ENCODE measurements at places on chromosomes 1 and 21.

DNA sequence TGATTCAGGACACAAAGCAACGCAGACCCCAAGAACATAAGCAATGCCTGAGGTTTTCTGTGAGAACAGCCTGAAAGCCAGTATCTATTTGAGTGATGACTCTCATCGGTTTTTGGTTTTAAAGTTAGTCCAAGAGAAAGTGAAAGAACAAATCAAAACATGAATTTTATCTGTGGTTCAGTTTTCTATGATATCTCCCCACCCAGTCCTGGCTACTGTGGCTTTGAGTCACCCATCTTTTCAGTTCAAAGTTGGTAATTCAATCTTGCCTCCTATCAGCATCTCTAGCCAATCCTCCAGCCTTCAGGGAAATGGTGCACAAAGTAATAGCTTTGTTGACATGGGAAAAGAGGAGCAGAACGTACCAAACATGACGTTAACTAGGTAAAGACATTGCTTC is 40.5 kb upstream of the KRTAP19-8 start:
- DNase-seq = no peak

- no peak for DNase-seq
Observed at GRCh38 chr1:36083219-36083618, 675 bp upstream of the TEKT2 start.

- DNase-seq = no peak
Observed at GRCh38 chr1:22284906-22285548, 142.1 kb upstream of the WNT4 start.

DNA sequence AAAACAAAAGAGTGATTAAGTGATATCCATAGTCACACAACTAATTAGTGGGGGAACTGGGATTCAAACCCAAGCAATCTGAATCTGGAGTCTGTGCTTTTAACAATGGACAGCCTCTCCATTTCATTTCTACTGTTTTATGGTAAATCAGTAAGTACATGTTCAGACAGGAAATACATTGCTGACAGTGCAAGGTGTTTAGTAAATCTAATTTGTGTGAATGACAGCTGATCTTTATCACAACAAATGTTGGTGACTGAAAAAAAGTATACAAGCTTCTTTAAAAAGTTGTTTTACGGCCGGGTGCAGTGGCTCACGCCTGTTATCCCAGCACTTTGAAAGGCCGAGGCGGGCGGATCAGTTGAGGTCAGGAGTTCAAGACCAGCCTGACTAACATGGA is 20.6 kb downstream of the DONSON start:
- DNase-seq = no peak

GRCh38 chr1:29513357-29513756 is 277.0 kb downstream of the PTPRU start:
- no peak for DNase-seq

GRCh38 chr1:61260171-61260570 is 177.8 kb downstream of the NFIA start:
- DNase-seq = no peak

DNA sequence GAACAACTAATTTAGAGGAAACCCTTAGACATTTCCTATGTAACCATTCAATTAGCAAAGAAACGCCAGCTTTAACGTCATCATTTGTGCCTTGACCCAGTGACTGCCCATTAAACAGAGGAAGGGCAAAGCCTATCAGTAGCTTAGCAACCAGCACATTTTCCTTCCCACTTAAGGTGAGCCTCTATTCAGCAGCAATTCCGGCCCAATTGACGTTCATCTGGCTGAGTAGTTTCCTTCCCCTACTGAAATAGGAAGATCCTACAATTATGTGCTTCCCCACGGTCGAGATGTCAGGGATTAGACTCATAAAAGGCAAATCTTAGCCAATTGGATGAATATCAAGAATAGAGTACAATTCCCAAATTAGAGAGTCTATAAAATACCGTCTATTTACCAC is 482.1 kb upstream of the ADAMTS5 start:
- no peak for DNase-seq

DNA sequence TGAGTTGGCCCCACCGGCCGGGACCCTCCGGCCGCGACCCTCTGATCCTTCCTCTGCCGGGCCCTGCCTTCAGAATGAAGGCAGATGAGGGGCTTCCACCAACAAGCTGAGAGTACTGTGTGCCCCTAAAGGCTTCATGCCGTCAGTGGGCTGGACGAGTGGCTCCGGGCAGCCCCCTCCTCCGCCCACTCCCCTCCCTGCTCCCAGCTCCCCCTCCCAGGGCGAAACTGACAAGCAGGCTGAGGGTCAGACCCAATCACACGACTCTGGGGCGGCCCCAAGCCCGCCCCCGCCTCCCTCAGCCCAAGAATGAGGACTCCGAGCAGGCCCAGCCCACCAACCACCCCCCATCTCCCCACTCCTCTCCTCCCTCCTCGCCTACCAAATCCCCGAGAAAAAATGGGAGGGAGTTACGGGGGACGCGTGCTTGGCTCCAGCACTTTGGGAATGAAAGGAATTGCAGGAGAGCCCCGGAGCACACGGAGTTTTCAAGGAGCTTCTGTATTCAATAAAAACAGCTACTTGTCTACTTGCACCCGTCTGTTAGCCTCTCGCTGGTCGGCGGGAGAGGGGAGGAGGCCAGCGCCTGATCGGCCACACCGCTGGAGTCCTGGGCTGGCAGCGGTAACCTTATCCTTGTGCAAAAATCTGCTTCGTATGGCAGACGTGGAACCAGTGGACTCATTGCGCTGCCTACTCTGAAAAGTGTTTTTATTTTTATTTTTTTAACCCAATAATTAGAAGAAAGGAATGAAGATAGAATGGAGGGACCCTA is at the start of gene COL11A1:
Gene COL11A1, minus strand, starts transcription at position 147 of the 775 bp plus-strand sequence. CDS start 344 bp downstream, outside the sequence.
- DNase-seq = peak; percentile 76

DNA sequence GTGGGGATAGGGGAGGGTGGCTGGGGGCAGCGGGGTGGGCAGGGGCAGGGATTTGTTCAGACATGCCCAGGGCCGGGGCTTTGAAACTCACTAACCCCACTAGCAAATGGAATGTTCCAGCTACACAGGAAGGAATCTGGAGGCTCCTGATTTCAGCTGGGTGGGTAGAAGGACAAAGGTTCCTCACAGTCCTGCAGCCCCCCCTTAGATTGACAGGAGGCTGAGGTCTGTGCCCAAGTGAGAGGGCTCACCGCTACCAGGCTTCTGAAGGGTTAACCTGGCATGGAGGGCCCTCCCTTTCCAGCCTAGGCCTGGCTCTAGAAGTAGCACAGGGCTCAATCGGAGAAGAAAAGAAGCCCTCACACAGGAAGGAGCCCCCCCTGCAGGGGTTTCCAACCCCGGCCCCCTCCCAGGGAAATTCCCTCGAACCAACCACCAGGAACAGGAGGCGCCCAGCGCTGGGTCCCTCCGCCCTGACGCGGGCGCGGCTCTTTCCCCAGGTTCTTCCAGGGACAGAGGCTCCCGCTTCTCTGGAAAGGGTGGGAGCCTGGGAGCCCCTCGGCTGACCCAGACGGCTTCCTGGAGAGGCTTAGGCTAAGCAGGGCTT is 3.3 kb downstream of the EPHA2 start:
- no peak for DNase-seq

- DNase-seq = no peak
Observed at GRCh38 chr1:10905841-10906655, 106.4 kb upstream of the TARDBP start.

- peak; percentile 18 for DNase-seq
Observed at GRCh38 chr1:8815582-8816151, 1.8 kb downstream of the RERE start.

DNA sequence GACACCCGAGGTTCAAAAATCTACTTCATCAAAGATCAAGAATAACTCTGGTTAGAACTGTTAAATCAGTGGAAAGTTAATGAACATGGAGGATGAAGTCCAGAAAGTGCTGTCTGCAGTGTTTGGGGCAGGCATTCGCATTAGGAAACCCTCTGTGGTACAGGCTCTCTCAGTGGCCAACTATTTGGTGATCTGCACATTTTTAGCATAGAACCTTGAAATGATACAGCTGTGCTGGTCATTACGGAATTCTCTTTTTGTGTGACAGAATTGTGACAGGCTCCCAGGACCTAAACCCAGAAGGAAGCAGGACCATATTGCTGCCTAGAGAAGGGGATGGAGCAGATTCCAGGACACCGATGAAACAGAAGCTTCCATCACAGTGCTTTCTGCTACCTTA is 89.0 kb downstream of the SLC45A1 start:
- DNase-seq = no peak

All from muscle of arm (tissue), 14 donors.